Kidney (tissue), 22 donors: ENCODE measurements at places on chromosomes 6 and 20.

GRCh38 chr6:106377061-106377540 is 16.6 kb downstream of the CRYBG1 start:
- H3K4me1 ChIP-seq = peaks cover 6% of the 10 kb centered on the region
- H3K27ac ChIP-seq = peak overlapping the region; percentile 58
- H3K27me3 ChIP-seq = no peaks in the 10 kb centered on the region
- no peaks in the 10 kb centered on the region for H3K36me3 ChIP-seq

GRCh38 chr6:315921-316752 is 23.9 kb downstream of the DUSP22 start:
- no peaks in the 10 kb centered on the region for H3K4me1 ChIP-seq
- H3K27ac ChIP-seq = no peak overlapping the region
- DNase-seq = no peak
- H3K27me3 ChIP-seq = no peaks in the 10 kb centered on the region
- no peak overlapping the region for H3K4me3 ChIP-seq

DNA sequence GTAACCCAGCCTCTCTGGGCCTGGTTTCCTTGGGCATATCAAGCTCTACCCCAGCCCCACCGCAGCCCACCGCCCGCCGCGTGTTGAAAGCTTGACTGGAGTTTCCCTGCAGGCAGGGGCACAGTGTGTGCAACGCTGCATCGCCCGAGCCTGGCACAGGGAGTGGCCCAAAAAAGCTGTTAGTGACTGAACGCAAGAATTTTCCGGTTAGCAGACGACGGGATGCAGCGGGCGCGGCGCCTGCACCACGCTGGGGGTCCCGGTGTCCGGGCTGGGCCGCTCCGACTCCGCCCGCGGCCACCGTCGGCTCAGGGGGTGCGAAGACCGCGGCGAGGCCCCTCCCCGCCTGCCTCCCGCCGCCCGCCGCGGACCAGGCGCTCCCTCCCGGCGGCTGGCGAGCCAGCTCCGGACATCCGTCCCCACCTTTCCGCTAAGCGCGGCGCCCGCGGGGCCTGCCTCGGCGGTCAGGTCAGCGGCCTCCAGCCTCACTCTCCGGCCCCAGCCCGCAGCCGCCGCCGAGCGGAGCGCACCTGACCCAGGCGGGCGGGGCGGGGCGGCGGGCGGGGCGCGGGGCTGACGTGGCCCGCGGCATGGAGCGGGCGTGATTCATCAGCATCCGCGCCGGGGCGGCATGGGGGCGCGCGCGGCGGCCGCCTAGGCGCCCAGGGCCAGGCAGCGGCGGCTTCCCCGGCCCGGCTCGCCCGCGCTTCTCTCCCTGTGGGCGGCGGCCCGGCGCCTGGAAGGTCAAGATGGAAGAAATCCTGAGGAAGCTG is at the start of gene ARFGEF3:
TSS of gene ARFGEF3 (plus strand) at position 602 of the 773 bp plus-strand sequence. CDS start at position 750, 148 bp downstream.
- DNase-seq = peak; percentile 63
- H3K4me3 ChIP-seq = peak within 1 kb of the TSS; percentile 61
- peaks cover 7% of the 10 kb centered on the region for H3K4me1 ChIP-seq
- H3K36me3 ChIP-seq = no peaks in the 10 kb centered on the region

- H3K36me3 ChIP-seq = no peaks in the 10 kb centered on the region
- H3K4me3 ChIP-seq = no peak overlapping the region
- H3K27me3 ChIP-seq = no peaks in the 10 kb centered on the region
- H3K4me1 ChIP-seq = no peaks in the 10 kb centered on the region
- no peak for DNase-seq
These were observed 124.2 kb upstream of the ID4 start for GRCh38 chr6:19712998-19713397.

- peak overlapping the region; percentile 47 for H3K27ac ChIP-seq
- no peak overlapping the region for H3K4me3 ChIP-seq
- no peaks in the 10 kb centered on the region for H3K36me3 ChIP-seq
- peak; percentile 26 for DNase-seq
- H3K4me1 ChIP-seq = peaks cover 38% of the 10 kb centered on the region
These were observed 42.0 kb downstream of the CDS2 start for GRCh38 chr20:5168651-5169396.

DNA sequence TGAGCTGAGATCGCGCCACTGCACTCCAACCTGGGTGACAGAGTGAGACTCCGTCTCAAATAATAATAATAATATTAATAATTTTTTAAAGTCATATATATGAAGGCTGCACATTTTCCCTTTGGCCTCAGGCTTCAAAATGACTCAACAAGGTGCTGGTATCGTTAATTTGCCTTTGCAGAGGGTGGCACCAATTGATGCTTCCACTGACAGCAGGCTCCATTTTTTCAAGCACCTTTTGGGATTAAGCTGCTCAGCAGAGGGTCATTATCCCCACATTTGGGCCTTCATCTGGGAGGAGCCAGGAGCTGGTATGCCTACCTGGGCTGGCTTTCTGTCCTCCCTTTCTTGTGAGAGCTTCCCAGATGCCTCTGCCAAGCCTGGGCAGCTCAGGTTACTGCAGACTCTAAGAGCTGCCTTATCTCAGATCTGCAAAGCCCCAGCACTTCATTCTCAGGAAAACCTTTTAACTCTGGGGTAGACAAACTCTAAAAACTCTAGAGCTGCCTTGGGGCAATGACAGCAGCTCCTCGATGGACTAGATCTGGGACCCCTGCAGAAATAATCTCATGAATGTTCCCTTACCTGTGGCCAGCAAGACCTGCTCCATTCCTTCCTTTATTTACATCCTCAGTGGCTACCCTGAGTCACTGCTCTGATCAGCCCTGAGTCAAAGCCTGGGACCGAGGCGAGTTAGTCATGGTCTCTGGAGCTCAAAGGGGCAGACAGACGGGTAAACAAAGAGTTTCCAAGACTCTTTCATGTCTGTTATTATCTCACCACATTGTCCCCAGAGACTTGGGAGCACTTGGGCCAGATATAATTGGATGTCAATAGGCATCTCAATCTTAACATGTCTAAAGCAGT is 80.0 kb upstream of the EYA2 start:
- no peak overlapping the region for H3K27ac ChIP-seq
- no peaks in the 10 kb centered on the region for H3K4me1 ChIP-seq
- no peak overlapping the region for H3K4me3 ChIP-seq
- peaks cover 2% of the 10 kb centered on the region for H3K27me3 ChIP-seq
- H3K36me3 ChIP-seq = no peaks in the 10 kb centered on the region

DNA sequence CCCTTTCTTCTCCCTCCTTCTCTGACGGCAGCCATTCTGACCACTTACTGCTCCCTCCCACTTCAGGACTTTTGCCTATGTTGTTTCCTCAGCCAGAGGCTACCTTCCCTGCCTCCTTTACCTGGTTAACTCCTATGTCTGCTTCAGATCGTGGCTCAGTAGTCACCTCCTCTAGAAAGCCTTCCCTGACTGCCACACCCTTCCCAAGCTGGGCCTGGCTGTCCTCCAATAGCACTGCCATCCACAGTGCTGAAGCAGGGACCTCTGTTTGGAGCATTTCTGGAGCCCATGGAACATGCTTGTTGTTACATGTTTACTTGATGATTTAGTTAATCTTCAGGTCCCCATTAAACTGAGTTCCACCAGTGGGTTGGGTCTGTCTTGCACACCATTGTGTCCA is 13.8 kb downstream of the XKR7 start:
- H3K4me3 ChIP-seq = no peak overlapping the region
- no peaks in the 10 kb centered on the region for H3K36me3 ChIP-seq
- no peak overlapping the region for H3K27ac ChIP-seq
- no peak for DNase-seq

DNA sequence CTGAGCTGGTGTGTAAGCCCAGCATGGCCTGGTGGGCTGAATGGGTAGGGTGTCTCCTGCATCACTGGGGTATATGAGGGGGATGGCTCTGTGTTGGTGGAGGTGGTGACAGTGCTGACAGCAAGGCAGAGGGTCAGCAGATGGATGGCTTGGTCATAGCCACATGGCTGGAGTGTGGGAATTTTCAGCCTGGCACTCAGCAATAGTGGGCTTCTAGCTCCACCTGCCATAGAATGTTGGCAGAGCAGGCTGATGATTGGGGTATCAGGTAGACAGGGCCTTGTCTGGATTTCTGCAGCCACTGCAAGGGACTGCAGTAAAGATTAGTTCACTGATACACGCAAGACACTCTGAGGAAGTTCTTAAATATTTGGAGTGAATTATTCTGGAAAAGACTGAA is 137.5 kb upstream of the BACH2 start:
- no peaks in the 10 kb centered on the region for H3K4me1 ChIP-seq
- no peaks in the 10 kb centered on the region for H3K27me3 ChIP-seq
- H3K36me3 ChIP-seq = no peaks in the 10 kb centered on the region
- H3K4me3 ChIP-seq = no peak overlapping the region

DNA sequence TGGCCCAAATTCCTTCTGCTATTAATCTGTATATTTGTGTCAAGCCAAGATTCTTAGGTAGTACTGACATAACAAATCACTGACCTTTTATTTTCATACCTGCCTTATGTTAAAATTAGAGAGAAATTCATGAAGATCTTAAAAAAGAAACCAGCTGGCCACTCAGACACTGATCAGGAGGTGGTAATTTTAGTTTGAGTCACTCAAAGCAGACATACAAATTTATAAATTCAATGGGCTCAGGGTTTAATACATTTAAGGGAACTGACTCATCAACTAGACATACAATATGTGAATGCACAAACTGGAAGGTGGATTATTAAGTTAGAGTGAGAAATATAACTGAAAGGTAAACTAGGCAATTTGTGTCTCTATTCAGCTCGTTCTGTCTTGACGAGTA is 711.9 kb upstream of the EYS start:
- H3K4me1 ChIP-seq = no peaks in the 10 kb centered on the region
- no peak for DNase-seq
- no peak overlapping the region for H3K4me3 ChIP-seq
- no peaks in the 10 kb centered on the region for H3K36me3 ChIP-seq
- no peak overlapping the region for H3K27ac ChIP-seq

DNA sequence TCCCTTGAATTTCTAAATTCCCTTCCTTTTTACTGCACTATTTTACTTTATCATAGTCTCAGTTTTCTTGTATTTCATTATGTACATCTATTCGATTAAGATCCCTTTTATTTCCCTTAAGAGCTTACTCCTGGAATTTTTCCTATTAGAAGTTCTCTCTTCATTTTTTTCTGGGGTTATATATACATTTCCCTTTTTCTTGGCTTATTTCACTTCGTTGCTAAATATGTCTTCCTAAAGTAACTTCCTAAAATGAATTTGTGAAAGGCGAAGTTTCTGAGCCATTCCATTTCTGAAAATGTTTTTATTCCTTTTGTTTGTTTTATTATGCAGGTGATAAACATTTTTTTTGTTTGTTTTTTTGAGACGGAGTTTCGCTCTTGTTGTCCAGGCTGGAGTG is 5.9 kb upstream of the CD109 start:
- no peaks in the 10 kb centered on the region for H3K4me1 ChIP-seq
- no peak overlapping the region for H3K27ac ChIP-seq
- H3K36me3 ChIP-seq = no peaks in the 10 kb centered on the region
- no peak for DNase-seq

- H3K36me3 ChIP-seq = no peaks in the 10 kb centered on the region
- H3K27me3 ChIP-seq = no peaks in the 10 kb centered on the region
- H3K4me3 ChIP-seq = peak overlapping the region; percentile 57
- H3K4me1 ChIP-seq = peaks cover 2% of the 10 kb centered on the region
- no peak for DNase-seq
These were observed 2.6 kb upstream of the GPSM3 start for GRCh38 chr6:32194825-32195651.

DNA sequence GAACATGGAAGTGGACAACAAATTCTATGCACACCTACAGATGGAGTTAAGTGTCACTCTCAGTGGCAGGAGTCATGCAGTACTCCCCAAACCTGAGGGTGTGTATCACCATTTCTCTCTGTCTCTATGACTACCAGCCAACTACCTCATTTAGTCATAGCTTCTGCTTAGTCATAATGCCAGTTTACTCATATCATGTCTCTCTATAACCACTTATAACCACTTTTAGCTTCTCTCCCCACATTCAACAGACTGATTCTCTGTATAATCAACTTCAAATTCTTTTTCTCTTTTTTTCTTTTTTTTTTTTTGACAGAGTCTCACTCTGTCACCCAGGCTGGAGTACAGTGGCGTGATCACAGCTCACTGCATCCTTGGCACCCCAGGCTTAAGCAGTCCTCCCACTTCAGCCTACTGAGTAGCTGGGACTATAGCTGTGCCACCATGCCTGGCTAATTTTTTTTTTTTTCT is 13.8 kb upstream of the GTF3C6 start:
- H3K27me3 ChIP-seq = no peaks in the 10 kb centered on the region
- H3K36me3 ChIP-seq = no peaks in the 10 kb centered on the region
- no peak overlapping the region for H3K27ac ChIP-seq
- no peak overlapping the region for H3K4me3 ChIP-seq
- H3K4me1 ChIP-seq = no peaks in the 10 kb centered on the region

DNA sequence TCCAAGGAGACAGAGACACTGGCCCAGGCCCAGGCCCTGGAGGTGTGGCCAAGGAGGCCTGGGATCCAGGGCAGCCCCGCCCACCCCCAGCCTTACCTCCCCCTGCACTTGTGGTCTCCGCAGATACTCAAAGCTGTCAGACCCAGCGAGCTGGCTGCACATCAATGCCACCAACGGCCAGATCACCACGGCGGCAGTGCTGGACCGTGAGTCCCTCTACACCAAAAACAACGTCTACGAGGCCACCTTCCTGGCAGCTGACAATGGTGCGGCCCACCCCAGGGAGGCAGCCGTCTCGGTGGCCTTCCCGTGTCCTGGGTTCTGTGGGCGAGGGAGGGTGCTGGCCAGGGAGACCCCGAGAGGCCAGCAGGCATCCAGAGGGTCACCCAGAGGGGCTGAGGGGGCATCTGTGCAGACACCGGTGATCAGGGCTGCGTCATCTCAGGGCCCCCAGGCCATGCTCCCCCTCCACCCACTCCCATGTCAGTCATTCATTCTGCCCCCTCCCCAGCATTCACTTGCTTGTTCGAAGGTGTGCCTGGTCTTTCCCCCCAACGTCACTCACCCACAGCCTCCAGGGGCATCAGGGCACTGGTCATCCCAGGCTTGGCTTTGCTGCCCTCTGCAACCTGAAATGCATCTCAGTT is 141.3 kb downstream of the TAF4 start:
- no peaks in the 10 kb centered on the region for H3K27me3 ChIP-seq
- no peak overlapping the region for H3K4me3 ChIP-seq
- DNase-seq = no peak
- H3K27ac ChIP-seq = no peak overlapping the region
